ENCODE measurements at places on chromosomes 2 and 18.

- no peak for DNase-seq
Measured at GRCh38 chr2:238820916-238821315, 27.0 kb upstream of the TWIST2 start.

DNA sequence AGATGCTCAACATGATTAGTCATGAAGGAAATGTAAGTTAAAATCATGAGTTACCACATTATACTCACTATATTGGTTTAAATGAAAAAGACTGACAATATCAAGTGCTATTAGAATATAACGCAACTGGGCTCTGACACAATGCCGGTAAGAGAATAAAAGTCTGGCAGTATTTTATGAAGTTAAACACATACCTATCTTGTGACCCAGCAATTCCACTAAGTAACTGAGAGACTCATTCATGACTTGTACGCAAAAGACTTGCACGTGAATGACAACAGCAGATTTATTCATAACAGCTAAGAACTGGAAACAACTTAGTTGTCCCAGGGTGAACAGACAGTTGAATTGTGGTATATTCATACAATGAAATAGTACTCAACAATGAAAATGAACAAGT lies 342.1 kb downstream of the SLC4A3 start:
- no peak for DNase-seq

- peak; percentile 94 for DNase-seq
Measured at GRCh38 chr2:61854564-61855317, 881 bp upstream of the FAM161A start.

- DNase-seq: no peak
Measured at GRCh38 chr2:219995991-219996765, 368.7 kb downstream of the SLC4A3 start.

DNA sequence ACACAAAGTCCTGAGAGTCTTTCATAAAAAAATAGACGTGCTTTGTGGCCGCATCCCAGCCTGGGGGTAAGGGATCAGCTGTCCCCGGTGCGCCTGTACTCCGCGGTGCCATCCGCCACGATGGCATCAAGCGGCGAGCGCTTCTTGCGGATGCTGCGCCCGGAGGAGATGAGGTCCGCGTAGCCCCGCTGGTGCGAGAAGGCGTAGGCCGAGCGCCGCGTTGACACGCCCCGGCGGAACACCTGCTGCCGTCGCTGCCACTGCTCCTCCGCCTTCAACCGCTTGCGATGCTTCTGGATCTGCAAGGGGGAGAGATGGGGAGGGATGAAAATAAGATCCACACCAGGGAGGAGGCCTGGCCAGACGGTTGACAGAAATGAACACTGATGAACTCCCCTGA lies 26.8 kb upstream of the NARS1 start:
- no peak for DNase-seq

GRCh38 chr18:60134806-60135205 lies 235.0 kb downstream of the PMAIP1 start:
- no peak for DNase-seq

- DNase-seq: no peak
Measured at GRCh38 chr2:159029936-159030335, 61.5 kb downstream of the TANC1 start.

- no peak for DNase-seq
Measured at GRCh38 chr18:62336618-62337017, 11.5 kb downstream of the TNFRSF11A start.

DNA sequence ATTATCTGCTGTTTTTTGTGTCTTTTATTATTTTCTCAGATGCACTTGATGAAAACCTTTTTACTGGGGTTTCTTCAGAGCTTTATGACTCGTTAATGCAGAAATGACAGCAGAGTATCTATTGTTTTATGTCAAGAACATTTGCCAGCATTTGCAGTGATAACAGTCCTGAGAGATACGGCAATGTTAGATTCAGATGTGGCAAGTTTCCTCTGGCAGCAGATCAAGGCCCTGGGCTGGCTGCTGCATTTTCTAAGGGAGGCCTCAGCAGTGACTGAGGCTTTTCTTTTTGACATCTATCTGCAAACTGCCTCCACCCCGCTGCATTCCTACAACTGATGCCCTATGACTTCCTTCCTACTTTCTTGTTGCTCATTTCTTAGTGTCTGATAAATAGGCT lies 40.2 kb downstream of the EFEMP1 start:
- no peak for DNase-seq

DNA sequence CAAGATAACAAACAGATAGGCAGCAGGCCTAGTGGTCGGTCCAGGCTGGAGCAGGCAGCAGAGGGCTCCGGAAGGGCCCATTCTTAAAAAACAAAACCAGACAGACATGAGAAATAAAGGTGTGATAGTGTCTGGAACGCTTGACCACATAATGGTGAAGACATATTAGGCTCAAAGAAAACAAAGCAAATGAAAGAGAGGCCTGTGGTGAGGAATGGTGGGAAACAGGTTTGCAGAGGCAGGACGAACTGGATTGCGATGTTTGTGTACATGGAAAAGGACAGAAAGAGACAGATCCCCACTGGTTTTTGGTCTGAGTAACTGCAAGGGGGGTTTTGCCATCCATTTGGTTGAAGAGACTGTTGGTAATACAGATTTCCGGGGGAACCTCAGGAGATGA lies 19.9 kb downstream of the QPCT start:
- no peak for DNase-seq

- DNase-seq: no peak
Measured at GRCh38 chr2:73177645-73178255, 24.6 kb upstream of the NOTO start.

DNA sequence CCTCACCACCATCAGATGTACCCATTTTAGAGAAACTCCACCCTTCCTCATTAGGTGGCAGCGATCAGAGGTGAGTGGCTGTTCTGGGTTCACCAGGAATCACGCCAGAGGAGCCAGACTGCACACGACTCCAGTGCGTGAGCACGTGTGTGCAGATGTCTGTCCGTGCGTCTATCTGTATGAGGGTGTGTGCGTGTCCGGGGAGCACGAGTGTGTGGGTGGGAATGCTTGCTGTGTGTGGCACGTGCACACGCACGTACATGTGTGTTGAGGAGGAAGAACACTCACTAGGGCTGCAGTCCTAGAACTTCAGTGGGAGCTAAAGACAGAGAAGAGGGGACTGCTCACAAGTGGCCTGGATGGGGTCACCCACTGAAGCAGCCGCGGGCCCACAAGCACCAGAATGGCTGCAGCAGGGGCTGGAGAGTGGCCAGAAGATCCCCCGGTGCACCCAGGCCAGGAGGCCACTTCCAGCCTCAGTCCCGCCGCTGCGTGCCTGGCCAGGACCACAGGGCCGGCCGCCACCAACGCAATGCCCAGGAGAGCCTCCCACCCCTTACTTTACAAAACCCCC lies 13.9 kb downstream of the HDAC4 start:
- DNase-seq: no peak

- no peak for DNase-seq
Measured at GRCh38 chr2:118992740-118993391, 50.9 kb downstream of the MARCO start.
